ENCODE measurements at places on chromosomes 2 and 18.
A peak's percentile ranks its signal among the peaks of the same experiment; 100 is the strongest.

GRCh38 chr2:157786663-157787363 lies 89.3 kb downstream of the ACVR1 start:
- no peak for DNase-seq

DNA sequence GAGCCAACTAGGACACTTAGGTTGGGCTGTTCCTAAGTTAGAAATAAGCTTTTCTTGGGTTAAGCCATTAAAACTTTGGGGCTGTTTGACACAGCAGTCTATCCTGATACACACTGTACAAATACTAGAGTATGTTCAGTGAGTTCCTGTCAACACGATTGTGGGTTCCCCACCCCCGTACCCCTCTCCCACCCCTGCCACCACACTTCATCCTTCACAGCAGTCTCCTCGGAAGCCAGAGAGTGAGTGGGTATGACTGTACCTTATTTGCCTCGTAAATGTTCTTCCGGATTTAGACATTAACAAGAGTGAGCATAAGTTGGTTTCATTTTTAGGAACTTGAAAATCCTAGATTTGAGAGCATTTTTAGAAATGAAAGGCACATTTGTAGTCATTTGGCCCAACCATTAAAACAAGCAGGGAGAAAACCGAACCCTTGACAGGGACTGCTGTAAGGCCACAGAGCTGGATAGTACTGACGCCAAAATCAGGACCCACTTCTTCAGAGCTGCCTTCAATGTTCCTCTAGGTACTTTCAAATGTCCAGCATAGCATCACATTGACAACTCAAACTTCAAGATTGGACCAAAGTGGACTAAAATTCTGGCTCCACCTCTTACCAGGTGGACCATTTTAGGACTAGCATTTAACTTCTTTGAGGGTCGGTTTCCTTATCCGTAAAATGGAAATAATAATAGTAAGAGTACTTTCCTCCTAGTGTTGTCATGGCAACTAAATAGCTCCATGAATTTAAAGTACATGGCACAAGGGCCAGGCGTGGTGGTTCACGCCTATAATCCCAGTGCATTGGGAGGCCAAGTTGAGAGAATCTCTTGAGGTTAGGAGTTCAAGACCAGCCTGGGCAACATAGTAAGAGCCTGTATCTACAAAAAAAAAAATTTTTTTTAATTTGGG lies 166.3 kb upstream of the SERTAD2 start:
- DNase-seq, result peak; percentile 15

- no peak for DNase-seq
Measured at GRCh38 chr2:26196683-26197418, 24.0 kb downstream of the GAREM2 start.

DNA sequence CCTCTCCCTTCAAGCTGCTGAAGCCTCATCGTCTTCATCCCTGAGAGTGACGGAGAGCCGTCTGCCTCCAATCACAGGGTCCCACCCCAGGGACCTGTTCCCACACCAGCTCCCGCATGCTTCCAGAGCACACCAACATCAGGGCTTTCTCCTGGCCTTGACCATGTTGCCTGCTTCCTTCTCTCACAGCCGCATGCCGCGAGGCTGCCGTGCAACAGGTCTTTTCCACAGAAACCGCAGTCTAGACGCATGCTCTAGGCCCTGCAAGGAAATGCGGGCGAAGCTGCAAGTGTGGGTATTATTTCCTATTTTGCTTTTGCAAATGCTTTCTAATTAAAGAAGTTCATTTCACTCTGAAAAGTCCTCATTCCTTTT lies 277.8 kb downstream of the EIPR1 start:
- DNase-seq, result no peak

GRCh38 chr18:23887493-23887892 lies 127.1 kb upstream of the TTC39C start:
- DNase-seq, result no peak

Measured in activated T-helper 1 cell treated with Interleukin-2 at 50 U/mL for 16 hours (primary cell).